Stomach (tissue), 19 donors: ENCODE measurements at places on chromosomes 11 and 22. TPM values are rescaled to one million over a fixed set of nuclear protein-coding genes. Genes with fewer than 3 reads are reported as not detected.

Gene OSBP2
- 1.8 TPM for polyA plus RNA-seq

DNA sequence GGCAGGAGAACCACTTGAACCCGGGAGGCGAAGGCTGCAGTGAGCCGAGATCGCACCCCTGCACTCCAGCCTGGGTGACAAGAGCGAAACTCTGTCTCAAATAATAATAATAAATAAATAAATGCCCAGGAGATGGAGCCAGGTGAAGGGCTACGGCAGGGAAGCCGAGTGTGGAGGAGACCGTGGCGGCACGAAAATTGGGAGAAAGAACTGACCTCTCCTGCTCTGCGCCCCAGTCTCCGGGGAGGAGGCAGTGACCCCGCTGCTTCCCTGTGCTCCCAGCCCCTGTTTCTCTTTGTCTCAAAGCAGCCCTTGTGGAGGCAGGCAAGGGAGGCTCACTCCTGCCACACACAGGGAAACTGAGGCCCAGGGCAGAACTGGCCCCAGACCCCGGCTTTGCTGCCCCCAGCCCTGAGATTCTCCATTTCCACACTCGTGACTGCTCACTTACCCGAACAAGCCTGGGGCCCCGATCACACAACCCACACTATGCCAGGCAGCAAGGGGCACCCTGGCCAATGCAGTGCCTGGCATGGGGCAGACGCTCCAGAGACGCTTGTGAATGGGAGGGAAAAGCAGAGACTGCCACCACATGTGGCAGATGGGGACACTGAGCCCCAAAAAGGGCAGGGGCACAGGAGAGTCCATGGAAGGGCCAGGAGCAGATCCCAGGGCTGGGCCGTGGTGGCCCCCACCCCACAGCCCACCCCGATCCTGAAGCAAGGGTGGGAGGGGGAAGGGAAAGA, 80.4 kb upstream of the PRR5 start:
- H3K36me3 ChIP-seq: no peaks in the 10 kb centered on the region
- no peak for DNase-seq
- no peak overlapping the region for H3K4me3 ChIP-seq
- H3K4me1 ChIP-seq: peaks cover 8% of the 10 kb centered on the region

- H3K27me3 ChIP-seq: no peaks in the 10 kb centered on the region
- H3K4me3 ChIP-seq: no peak overlapping the region
- H3K36me3 ChIP-seq: no peaks in the 10 kb centered on the region
These were observed 117.2 kb upstream of the TIMP3 start for GRCh38 chr22:32684148-32684821.

Gene PRCP
- 16.9 TPM for polyA plus RNA-seq

Gene PLXNB2
- polyA plus RNA-seq: 197 TPM
